Activated CD4-positive, alpha-beta T cell treated with anti-CD3 and anti-CD28 coated beads, Interleukin-2, amount 50 U/mL, for 4 hours (primary cell): ENCODE measurements at places on chromosomes 7 and 10.

- DNase-seq: no peak
Observed at GRCh38 chr10:69867699-69868558, 66.2 kb downstream of the COL13A1 start.

GRCh38 chr7:151921451-151921850 lies 34.8 kb upstream of the GALNTL5 start:
- no peak for DNase-seq

GRCh38 chr7:134850066-134850465 lies 70.6 kb downstream of the CALD1 start:
- DNase-seq: no peak

- DNase-seq: no peak
Observed at GRCh38 chr7:151406886-151407583, 2.8 kb downstream of the WDR86 start.

- no peak for DNase-seq
Observed at GRCh38 chr7:91656541-91657482, 223.7 kb downstream of the MTERF1 start.

- DNase-seq: no peak
Observed at GRCh38 chr10:114811862-114812261, 9.7 kb upstream of the FHIP2A start.

DNA sequence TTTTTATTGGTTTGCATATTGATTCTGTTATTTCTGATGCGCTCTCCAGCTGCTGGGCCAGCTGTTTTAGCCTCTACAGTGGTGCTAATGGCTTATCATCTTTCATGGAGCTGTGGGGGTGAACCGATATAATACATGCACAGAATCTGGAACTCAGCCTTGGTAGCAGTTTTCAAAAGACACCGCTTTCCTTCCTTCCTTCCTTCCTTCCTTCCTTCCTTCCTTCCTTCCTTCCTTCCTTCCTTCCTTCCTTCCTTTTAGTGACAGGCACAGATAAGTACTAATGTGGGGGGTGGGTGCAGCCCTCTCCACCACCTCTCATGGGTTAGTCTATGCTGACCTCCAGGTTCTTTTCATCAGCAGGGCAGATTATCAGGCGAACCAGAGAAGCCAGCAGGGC lies 31.9 kb upstream of the C10orf53 start:
- DNase-seq: no peak

- no peak for DNase-seq
Observed at GRCh38 chr7:31488562-31489203, 25.2 kb upstream of the ITPRID1 start.

- DNase-seq: no peak
Observed at GRCh38 chr10:28520346-28520745, 12.6 kb upstream of the WAC start.
